ENCODE measurements at places on chromosomes 1 and 21.

DNA sequence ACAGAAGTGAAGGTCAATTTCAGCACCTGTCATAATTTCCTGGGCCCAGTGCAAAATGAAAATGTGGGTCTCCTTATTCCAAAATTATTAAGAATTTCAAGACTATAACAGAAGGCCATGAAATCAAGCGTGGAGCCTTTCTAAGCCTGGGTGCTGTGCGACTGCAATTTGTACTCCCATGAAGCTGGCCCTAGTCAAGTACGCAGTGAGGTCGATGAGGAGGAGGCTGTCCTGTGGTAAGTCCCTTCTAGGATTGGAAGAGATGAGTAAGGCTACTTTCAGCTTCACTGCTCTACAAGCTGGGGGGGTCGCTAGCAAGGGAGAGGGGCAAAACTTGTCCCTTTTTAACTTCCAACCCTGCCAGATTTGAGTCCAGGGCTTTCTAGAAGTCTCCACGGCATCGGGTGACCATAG, 410 bp upstream of the NUDC start:
- DNase-seq: no peak

GRCh38 chr1:112536561-112536960, 27.8 kb downstream of the WNT2B start:
- DNase-seq: no peak

DNA sequence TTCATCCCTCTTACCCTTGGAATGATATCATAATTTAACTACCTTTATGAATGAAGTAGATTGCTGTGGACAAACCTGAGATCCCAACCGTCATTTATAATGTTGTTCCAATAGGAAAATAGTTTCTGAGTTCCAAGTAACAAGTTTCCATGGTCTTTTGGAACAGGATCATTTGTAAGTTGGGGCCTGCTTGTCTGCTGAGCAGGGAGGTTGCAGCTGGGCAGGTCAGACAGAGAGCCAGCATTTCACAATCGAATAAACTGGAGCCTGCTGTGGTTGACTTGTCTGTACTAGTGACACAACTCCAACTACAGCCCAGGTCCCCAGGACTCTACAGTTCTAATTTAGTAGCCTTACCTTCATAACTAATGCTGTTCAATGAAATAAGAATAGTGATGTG, 18.6 kb upstream of the RALGPS2 start:
- DNase-seq: no peak

DNA sequence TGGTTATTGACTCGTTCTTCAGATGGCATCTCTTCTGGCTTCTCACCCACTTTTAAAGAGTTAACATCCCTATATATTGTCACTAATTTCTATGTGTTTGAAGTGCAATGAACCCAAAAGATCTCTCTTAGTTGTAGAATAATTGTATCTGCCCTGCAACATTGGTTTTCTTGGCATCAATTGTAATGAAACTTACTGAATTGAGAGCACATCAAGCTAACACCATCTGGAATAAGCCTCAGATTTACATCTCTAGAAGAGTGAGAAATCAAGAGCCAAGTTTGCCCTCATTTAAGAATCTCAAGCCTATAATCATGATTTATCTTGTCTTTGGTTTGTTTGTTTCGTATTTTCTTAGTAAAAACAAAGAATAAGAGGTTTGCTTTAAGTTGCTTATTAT, 372.6 kb upstream of the LRRC7 start:
- DNase-seq: no peak

GRCh38 chr21:45322960-45323461, 35.3 kb upstream of the POFUT2 start:
- DNase-seq: no peak

DNA sequence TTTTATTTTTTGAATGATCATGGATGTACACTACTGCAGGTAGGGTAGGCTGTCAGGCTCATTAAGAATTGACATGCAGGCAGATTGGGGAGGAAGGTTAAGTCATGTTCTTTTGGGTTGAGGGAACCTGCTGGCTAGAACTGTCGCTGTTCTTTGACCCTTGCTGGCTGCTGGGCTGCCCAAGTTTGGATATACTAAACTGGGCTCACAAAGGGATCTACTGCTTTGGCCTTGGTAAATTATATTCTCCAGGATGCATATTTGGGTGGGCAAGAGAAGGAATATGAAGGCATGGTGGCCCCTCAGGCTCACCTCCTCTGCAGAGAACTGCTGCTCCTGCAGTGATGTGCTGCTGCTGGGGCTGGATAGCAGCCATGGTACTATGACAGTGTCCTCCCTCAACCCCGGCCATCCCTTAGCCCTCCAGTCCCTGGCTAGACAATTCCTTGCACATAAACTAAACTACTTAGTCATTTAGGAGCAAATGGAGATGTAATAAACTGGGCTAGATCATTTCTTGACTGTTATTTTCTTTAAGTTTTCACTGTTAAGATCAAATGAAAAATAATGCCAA, 6.1 kb downstream of the ATP1A1 start:
- DNase-seq: no peak

DNA sequence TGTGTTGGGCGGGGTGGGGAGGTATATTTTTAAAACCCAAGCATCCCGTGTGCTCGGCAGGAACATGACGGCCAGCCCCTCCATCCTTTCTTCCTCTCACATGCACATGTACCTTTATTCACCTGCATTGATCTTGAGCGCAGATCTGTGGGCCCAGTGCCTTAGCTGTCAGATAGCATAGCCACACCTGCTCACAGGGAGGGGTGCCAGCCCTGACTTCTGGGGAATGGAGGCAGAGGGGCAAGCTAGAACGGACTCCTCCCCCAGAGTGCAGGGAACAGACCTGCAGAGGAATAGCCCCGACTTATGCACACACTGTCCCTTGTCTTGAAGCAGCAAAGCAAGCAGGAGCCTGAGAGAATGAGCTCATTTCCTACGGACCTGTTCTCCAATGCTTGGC, 56.1 kb downstream of the DESI2 start:
- DNase-seq: no peak

DNA sequence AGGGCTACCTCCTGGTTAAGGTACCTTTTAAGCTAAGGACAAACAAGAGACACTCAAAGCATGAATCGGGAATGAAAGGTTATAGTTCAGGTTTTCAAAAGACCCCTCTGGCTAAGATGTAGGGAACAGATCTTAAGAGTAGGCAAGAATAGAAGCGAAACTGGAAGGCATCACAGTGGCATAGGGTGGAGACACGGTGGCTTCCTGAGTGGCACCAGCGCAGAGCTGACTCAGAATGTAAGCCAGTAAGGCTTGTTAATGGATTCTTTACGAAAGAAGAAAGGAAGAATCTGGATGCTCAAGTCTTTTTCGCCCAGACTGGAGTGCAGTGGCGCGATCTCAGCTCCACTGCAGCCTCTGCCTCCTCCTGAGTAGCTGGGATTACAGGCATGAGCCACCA, 21.2 kb downstream of the PADI6 start:
- DNase-seq: no peak

DNA sequence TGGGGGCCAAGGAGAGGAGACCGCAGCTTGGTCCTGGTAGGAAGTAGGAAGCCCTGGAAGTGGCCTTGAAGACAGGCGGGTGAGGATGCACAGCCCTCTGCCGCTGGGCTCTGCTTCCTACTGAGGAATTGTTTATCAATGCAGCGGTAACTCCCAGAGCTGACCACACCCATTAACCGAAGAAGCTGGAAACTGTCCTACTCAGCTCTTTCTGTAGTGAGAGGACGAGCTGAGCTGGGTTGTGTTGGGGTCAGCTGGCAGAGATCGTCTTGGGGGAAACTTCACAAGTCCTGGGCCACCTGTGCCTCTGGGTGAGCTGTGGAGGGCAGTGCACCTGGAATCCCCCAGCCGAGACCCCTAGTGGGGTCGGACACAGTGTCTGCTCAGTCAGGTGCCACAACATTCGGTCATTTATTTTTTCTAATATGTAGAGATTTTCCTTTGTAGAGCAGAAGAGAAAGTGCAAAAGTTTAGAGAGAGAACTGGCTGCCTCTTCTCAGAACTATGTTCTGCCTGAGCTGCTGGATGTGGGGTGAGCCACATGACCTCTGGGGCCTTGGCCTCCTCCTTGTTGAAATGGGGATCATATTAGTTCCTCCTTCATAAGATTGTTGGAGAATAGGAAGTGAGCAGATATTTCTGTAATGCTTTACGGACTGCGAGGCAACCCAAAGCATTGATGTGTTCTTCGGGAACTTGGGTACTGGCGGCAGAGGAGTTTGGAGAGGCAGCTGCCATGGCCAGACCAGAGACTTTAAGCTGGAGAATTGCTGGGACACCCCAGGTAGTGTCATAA, 3.6 kb downstream of the NECAP2 start:
- no peak for DNase-seq

- DNase-seq: no peak
Observed at GRCh38 chr1:201310986-201311355, 27.7 kb downstream of the PKP1 start.

- no peak for DNase-seq
Observed at GRCh38 chr21:39946199-39946598, 79.0 kb downstream of the PCP4 start.

DNA sequence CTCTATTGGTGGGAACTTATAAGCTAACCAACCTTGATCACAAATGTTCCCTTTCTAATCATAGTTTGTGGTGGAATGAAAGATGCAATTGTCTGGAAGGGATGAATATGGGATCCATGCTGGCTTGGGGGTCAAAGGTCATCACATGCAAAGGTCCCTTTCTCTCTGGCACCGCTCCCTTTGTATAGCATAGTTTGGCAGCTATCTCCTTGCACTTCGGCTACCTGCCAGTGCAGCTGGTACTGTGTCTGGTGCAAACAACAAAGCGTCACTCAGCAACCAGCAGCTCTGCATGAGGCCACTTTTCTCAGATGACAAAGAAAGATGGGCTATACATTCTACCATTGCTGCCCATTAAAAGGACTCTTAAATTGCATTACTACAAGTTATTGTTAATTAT, 188.2 kb upstream of the NFIA start:
- no peak for DNase-seq

DNA sequence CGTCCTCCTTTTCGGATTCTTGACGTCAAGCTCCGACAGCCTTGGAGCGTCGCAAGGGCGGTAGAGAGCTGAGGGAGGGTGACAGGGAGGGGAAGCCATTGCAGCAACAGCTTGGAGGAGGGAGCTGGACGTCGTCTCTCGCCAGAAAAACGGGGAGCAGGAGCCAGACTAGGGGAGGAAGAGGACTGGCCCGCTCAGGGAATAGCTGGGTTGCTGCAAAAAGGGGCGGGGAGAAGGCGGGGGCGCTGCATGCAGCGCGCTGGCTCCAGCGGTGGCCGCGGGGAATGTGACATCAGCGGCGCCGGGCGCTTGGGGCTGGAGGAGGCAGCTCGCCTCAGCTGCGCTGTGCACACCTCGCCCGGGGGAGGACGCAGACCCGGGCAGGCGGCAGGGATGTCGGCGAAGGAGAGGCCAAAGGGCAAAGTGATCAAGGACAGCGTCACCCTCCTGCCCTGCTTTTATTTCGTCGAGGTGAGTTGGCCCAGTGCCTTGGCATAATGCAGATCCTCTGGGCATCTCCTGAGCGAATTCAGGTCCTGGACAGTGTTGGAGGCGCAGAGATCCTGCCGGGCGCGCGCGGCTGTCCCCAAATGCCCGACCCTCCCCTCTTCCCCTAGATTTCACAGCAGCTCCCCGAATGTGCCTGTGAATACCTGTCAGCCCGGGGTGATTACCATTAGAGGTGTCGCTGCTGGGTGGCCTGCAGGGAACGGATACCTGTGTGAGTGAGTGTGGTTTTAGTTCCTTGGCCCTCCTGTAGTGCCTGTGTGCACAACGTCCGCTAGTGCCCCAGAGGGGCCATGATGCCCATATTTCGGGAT, at the start of gene PLPPR4:
Gene PLPPR4, plus strand, starts transcription at position 292 of the 821 bp plus-strand sequence. Its CDS starts 102 bp downstream, at position 394.
- no peak for DNase-seq

- DNase-seq: no peak
Observed at GRCh38 chr1:7596126-7596965, 174.8 kb upstream of the VAMP3 start.
